Dermis blood vessel endothelial cell (primary cell): ENCODE measurements at places on chromosomes 5 and 9. TPM values are rescaled to one million over a fixed set of nuclear protein-coding genes. Genes with fewer than 3 reads are reported as not detected.

PCDHB10 gene
- 0.51 and 0.70 TPM in 2 replicates for total RNA-seq

GKAP1 gene
- 2.6 and 4.3 TPM in 2 replicates for total RNA-seq

CARD6 gene
- 39.6 and 44.6 TPM in 2 replicates for total RNA-seq

SPINK1 gene
- total RNA-seq, result not detected in 2 replicates

C5orf58 gene
- not detected in 2 replicates for total RNA-seq

DOCK2 gene
- total RNA-seq, result 0.17 and 0.28 TPM in 2 replicates

TAF1L gene
- total RNA-seq, result under 0.01 TPM in 2 replicates

CLINT1 gene
- total RNA-seq, result 92.4 and 131 TPM in 2 replicates

GRCh38 chr5:176639981-176640380 lies 7.3 kb upstream of the TSPAN17 start:
- no peak for DNase-seq

- no peak for DNase-seq
Observed at GRCh38 chr5:126464959-126465358, 41.8 kb downstream of the GRAMD2B start.

- DNase-seq, result no peak
Observed at GRCh38 chr5:54224103-54224826, 86.1 kb downstream of the ARL15 start.

GRCh38 chr5:72096602-72097188 lies 10.6 kb upstream of the MAP1B start:
- no peak for DNase-seq

- DNase-seq, result no peak
Observed at GRCh38 chr5:59416026-59416425, 477.5 kb downstream of the PDE4D start.
